ENCODE measurements at places on chromosomes 11 and 22.
A peak's percentile ranks its signal among the peaks of the same experiment; 100 is the strongest.

- no peak for DNase-seq
Observed at GRCh38 chr11:2718817-2719438, 19.1 kb upstream of the KCNQ1OT1 start.

DNA sequence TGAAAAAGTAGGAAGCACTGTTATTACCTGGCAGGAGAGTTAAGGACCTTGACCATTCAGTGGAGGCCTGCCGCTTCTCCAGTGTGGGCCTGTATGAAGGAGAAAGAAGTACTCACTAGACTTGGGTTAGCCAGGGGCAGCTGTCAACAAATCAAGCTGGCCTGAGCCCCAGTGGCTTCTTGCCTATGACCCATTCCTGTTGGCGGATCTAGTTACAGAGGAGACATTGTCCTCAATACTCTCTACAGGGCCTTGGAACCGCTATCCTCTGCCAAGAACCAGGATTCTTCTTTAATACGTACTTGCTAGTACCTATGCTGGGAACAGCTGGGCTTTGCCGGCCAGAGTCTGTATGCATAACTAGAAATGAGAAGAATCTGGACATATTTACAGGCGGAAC, 68.1 kb downstream of the ALX4 start:
- DNase-seq: no peak

DNA sequence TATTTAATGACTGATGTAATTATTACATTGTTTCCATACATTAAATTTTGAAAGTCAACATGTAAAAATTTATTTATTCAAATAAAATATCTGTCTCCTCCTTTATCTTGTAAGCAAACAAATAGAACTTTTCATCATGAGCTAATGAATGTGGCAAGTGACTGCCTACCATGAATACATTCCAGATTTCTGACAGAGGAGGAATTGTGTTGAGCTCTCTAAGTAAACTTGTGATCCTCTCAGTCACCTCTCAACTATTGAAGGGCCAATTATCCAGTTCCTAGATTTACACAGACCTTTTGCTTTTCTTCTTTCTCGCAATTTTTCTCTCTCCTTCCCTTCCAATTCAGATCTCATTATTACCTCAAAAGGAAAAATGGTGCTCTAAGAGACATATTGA, 21.5 kb downstream of the PRRG4 start:
- no peak for DNase-seq

GRCh38 chr11:898540-899190, 11.9 kb downstream of the CHID1 start:
- peak; percentile 37 for DNase-seq

DNA sequence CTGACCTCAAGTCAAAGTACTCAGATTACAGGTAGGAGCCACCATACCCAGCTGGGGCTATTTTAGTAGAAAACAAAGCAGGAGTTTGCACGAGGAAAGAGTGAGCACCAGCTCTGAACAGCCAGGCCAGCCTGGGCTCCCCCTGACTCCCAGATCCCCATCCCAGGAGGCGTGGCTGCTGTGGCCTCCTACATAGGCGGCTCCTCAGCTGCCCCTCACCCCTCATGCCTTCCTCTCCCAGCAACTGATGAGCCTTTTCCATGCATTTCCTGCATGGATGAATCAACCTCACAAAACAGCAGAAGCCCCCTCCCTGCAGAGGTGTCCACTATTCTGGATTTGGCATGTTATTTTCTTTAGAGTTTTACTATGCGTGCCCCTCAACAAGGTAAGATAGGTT, 10.5 kb upstream of the FLRT1 start:
- no peak for DNase-seq

DNA sequence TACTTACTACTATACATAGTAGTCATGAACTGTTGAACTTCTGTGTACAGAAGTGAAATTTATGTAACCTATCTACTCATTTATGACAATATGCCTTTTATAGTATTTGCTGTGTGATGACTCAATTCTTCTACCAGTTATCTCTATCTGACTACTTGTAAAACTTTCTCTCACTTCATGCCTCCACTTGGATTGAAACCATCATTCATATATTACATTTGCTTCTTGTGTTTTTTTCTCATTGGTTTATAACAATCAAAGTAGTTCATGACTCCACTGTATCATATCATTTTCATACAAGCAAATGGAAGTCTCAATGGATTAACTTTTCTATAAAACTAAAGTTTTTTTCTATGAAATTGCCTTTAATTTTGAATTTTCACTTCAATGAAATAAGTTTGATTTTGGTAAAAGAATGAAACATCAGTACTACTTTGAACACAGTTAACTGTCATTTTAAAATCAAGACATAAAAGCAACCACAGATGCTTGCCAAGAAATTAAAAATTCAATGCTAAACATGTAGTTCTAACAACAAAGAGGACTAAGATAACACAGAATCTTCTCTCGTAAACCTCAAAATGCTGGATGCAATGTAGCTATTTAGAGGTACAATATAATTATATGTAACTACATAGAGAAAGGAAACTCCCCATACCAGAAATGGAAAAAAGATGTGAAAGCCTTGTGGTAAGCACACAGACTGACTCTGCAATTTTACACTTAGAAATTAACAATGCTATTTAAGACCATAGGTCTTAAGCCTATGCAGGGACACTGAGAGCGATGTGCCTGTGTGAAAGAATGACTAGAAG, 27.6 kb upstream of the EXPH5 start:
- no peak for DNase-seq

DNA sequence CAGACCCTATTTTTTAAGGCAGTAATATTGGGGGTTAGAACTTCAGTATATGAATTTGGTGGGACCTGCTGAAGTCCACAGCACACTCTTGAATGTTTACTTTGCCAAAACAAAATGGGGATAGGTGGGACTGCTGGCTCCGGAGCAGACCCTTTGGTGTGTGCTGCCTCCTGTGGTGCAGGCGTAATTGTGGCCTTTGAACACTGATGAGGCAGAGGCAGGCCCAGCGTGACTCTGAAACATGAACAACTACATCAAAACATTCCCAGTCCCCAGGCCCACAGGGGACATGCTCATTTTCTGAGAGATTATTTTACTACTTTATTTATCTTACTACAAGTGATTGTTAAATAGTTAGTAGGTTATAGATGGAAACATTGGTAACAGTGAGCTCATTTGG, 225.0 kb upstream of the TBCEL start:
- DNase-seq: no peak

DNA sequence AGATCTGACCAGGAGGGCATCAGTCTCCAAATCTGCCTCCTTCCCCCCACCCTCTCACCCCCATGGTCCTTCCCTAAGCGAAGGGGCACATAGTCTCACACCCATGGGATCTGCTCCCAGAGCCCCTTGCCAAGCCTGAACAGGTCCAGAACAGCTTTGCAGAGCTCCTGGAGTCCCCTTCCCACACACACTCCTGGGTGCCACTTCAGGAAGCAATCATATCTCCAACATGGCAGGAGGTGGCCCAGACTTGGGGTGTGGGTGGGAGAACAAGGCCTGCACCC, 63.0 kb downstream of the MICAL3 start:
- no peak for DNase-seq

- DNase-seq: no peak
Observed at GRCh38 chr11:112451250-112451649, 190.6 kb upstream of the PLET1 start.

- DNase-seq: no peak
Observed at GRCh38 chr22:49112661-49113626, 714.7 kb downstream of the BRD1 start.

GRCh38 chr11:82007521-82007920, 726.1 kb downstream of the FAM181B start:
- DNase-seq: no peak
